Stimulated activated CD8-positive, alpha-beta memory T cell treated with anti-CD3 and anti-CD28 coated beads, Interleukin-7, amount 100 ng/mL, for 1 hour (primary cell): ENCODE measurements at places on chromosomes 11 and 22.
A peak's percentile ranks its signal among the peaks of the same experiment; 100 is the strongest.

DNA sequence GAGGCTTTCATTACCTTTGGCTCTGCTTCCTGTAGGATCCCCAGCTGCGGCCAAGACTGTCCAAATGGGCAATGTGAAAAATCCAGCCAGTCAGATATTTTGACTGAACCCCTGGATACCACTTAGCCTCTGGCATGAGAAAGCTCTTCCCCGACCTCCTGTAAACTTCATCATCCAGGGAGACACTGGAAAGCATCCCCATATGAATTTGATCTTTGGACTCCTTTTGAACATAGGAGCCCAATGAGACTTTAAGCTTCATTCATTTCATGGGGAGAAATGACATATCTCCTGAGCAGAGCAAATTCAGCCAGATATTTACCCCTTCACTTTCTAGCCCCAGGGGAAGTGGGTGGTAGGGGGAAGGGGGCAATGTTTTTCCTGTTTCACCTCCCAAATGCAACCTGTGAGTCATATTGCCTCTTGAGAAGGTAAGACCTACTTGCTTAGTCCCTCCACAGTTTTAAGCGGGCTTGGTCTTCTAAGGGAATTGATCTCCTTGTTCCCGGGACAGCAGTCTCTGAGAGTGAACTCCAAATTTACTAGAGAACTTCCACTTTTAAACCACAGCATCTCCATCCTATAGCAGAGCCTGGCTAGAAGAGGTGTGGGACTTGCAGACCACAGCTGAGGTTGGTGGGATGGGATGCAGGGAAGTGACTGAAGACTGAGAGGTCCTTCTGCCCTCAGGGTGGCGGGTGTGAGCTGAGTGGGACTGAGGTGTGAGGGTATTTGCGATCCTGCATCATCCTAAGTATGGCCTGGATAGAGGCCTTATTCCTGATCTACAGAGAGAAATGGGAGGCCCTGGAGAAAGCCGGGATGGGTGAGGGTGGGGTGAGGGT, 20.3 kb upstream of the POU2AF1 start:
- DNase-seq = no peak

DNA sequence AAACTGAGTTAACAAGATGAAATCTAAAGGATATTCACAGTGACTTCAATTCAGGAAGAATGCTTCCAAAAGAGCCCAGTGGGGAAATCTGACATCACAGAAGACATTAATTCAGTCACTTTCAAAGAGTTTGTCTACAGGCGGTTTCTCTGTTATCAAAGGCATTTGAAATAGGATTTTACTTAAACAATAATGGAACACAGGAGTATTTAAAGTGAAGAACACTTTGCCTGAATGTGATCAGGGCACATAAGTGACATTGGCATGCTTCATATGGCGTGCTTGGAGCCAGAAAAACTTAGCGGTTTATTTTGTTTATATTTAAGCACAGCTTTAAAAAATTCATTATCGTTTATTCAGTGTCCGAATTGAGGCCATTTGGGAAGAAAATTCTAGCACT, 52.9 kb downstream of the PANX1 start:
- DNase-seq = no peak

DNA sequence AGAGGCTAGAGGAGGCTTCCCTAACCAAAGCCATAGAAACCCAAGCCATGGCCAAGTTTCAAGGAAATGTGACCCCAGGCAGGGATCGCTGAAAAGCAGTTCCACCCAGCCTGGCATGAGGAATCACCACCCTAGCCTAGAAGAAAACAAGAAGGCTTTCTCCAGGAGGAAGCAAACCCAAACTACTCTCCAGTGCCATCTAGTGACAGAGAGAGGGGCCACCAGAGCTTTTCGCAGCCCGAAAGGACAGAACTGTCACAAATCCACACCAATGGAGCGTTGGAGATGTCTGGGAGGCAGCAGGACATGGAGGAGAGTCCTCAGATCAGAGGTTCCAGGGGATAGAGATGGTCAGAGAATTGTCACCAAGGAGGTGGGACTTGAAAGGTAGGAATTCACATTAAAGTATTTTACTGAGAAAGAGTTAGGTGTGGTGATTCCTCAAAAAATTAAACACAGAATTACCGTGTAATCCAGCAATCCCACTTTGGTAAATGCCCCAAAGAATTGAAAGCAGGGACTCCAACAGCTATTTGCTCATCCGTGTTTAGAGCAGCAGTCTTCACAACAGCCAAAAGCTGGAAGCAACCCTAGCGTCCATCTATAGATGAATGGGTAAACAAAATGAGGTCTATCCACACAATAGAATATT, 67.3 kb upstream of the NUP50 start:
- peak; percentile 6 for DNase-seq

GRCh38 chr11:134480136-134480712, 68.2 kb upstream of the B3GAT1 start:
- DNase-seq = no peak

- no peak for DNase-seq
Measured at GRCh38 chr11:96014217-96014616, 90.3 kb upstream of the MTMR2 start.

GRCh38 chr22:22942511-22943329, 55.1 kb downstream of the IGLL5 start:
- DNase-seq = peak; percentile 70

DNA sequence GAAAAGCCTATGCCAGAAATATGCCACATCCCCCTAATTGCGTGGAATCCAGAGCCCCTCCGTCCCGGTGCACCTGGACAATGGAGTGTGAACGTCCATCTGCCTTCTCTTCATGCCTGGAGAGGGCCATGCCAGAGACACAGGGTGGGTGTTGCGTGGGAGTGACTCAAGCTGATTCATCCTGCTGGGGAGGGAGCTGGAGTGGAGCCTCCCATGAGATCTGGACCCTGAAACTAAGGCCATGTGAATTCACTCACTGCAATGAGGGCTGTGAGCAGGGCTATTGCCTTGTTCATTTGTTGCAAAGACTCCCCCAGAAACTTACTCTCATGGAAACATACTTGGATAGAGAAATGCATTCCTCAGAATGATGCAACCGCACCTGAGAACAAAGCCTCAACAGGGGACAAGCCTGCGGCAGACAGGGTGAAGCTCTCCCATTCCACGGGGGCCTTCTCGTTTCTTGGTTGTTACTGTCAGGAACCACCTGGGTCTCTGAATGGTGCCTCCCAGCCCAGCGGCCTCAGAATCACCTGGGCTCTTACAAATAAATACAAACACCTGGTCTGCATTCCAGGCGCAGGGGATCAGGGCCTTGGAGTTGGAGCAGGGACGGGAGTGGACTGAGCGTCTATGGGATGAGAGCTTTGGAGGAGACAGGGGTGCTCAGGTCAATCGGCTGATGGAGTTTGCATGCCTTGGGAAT, 1031.2 kb downstream of the BRD1 start:
- no peak for DNase-seq
